ENCODE measurements at places on chromosomes 11 and 22.

GRCh38 chr11:15525582-15525981 lies 410.9 kb downstream of the INSC start:
- no peak overlapping the region for H3K27ac ChIP-seq
- no peaks in the 10 kb centered on the region for H3K4me1 ChIP-seq
- no peak overlapping the region for H3K4me3 ChIP-seq
- H3K36me3 ChIP-seq: no peaks in the 10 kb centered on the region
- no peaks in the 10 kb centered on the region for H3K27me3 ChIP-seq
- DNase-seq: no peak

GRCh38 chr11:123924027-123924426 lies 15.4 kb upstream of the OR4D5 start:
- H3K27ac ChIP-seq: no peak overlapping the region
- H3K36me3 ChIP-seq: no peaks in the 10 kb centered on the region
- no peaks in the 10 kb centered on the region for H3K27me3 ChIP-seq

DNA sequence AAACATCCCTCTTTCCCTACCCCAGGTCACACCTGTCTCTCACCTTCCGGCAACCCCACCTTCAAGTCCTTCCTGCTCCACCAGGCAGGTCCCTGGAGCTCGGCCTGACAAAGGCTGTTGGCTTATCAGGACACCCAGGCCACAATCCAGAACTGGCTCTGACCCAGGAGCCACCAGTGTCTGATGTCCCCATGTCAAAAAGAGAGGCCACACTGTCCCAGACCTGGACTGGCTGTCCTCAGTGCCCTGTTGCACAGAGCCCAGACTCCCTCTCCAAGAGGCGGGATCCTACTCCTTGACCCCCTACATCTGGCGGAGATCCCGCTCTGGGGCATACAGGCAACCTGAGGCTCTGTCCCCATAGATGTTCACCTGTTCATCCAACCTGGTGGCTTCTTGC lies 116.0 kb downstream of the MN1 start:
- DNase-seq: no peak
- H3K4me3 ChIP-seq: no peak overlapping the region
- peak overlapping the region; percentile 68 for H3K27ac ChIP-seq
- H3K36me3 ChIP-seq: no peaks in the 10 kb centered on the region

DNA sequence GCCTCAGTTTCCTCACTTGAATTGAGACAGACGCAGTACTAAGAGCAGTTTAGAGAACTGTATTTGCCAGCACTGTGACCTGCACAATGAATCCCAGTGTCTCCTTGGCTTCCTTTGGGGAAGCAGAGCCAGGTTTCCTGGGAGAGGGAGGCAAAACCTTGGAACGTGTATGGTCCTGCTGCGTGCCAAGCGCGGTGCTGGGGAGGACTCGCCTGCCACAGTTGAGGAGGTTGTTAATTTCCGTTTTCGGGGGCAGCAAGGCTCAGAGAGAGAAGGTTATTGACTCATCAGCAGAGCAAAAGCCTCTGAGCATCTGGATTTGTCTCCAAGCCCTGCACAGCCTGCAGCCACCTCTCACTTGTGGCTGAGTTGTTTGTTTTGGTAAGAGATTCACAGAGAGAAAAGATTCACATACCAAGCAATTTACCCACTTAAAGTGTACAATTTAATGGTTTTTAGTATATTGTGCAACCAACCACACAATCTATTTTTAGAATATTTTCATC lies 10.8 kb downstream of the SYT12 start:
- H3K4me3 ChIP-seq: no peak overlapping the region
- H3K27ac ChIP-seq: peak overlapping the region; percentile 37
- no peaks in the 10 kb centered on the region for H3K27me3 ChIP-seq
- no peaks in the 10 kb centered on the region for H3K36me3 ChIP-seq

DNA sequence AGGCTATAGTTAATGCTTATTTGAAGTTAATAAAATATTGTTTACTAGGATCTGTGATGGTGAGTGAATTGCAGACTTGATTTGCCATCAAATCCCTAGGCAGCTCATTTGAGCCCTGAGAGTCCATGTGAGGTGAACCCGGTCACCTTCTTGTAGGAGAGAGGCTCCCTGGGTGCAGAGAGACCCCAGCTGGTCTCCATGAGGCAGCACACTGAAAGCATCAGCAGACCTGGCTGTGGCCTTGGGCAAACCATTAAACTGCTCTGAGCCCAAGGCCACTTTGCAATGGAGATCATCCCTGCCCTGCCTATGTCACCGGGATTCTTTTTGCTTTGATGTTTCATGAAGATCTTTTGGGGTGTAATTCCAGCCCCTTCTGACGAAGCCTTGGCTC lies 125.2 kb downstream of the MICAL2 start:
- H3K27ac ChIP-seq: peak overlapping the region; percentile 62
- peak; percentile 46 for DNase-seq
- peaks cover 20% of the 10 kb centered on the region for H3K4me1 ChIP-seq
- H3K27me3 ChIP-seq: no peaks in the 10 kb centered on the region
- no peaks in the 10 kb centered on the region for H3K36me3 ChIP-seq
- H3K4me3 ChIP-seq: no peak overlapping the region

DNA sequence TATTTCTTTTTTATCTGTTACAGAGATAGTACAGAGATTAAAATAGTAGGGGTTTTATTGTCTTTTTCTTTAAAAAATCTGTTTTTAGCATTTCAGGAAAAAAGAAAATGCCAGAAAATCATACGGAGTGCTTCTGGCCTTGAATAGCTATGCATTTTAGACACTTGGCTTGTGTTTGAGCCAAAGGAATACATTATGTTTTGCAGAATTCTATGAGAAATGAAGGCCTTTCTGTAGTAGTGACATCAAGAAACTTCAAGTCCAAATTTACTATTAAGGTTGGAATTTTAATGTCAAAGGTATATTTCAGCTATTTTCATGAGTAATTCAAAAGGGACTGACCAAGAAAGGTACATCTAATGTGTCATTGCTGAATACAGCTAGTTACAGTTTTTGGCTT lies 56.3 kb upstream of the DDI1 start:
- H3K27me3 ChIP-seq: no peaks in the 10 kb centered on the region
- no peak for DNase-seq
- H3K27ac ChIP-seq: no peak overlapping the region
- H3K4me3 ChIP-seq: no peak overlapping the region
- H3K36me3 ChIP-seq: no peaks in the 10 kb centered on the region

DNA sequence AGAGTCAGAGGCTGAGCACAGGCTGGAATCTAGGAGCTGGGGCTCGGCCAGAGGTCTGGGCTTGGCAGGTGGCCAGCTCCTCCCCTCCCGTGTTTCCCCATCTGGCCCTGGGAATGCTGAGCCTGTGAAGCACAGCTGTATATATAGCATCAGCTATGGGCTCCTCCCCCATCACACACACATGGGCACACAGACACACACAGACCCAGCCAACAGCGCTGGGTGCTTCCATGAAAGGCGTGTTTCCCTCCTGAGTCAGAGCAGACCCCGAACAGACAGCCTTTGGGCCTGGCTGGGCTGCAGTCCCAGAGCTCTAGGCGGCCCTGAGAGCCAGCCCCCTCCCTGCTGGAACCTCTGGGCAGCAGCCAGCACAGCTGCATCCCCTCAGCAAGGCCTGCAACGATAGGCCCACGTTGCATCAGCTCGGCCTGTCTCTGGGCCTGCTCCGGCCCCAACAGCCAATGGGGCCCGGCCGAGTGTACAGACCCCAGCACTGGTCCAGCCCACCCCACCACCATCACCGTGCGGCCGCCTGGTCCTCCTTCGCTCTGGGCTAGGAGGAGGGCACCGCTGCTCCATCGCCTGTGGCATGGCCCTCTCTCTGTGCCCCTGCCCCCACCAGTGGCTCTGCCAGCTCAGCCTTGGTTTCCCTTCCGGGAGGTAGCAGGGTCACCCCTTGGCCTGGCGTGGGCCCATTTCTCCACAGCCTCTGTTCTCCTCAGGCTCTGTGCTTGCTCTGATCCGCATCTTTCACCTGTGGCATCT lies 7.6 kb upstream of the SERPINH1 start:
- H3K27me3 ChIP-seq: no peaks in the 10 kb centered on the region
- H3K36me3 ChIP-seq: no peaks in the 10 kb centered on the region
- H3K27ac ChIP-seq: peak overlapping the region; percentile 94

DNA sequence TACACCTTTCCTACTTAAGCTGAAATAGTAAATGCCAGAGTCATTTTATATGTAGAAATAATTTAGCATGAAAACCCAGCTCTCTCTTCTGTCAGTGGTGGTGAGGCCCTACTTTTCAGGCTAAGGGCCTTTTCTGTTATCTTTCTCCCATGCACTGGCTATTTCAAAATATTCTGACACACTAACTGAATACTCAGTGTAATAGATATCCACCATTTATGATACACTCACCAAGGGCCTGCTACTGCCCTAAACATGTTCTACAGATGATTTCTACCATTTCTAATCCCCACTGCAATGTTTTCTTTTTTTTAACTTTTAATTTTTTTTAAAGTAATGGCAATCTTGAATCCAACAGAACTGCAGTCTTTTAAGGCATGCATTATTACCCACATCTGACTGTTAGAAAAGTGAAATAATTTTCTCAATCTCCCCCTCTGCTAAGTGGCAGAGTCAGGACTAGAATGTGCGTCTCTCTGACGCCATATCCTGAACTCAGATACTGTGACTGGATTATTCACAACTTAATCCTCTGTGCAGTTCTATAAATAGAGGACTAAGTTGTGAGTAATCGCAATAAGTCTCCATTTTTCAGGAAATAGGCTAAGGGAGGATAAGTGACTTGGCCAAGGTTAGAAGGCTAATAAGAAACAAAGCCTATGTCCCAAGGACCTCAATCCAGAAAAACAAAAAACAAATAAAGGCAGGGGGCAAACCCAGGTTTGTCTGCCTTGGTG lies 44.0 kb downstream of the GRAMD1B start:
- H3K4me3 ChIP-seq: no peak overlapping the region
- H3K27me3 ChIP-seq: no peaks in the 10 kb centered on the region
- no peak for DNase-seq
- H3K4me1 ChIP-seq: peaks cover 2% of the 10 kb centered on the region
- no peaks in the 10 kb centered on the region for H3K36me3 ChIP-seq

- DNase-seq: peak; percentile 11
- no peak overlapping the region for H3K4me3 ChIP-seq
- no peaks in the 10 kb centered on the region for H3K27me3 ChIP-seq
- no peak overlapping the region for H3K27ac ChIP-seq
- no peaks in the 10 kb centered on the region for H3K4me1 ChIP-seq
These were observed 200.9 kb downstream of the MYO18B start for GRCh38 chr22:25942856-25943411.

DNA sequence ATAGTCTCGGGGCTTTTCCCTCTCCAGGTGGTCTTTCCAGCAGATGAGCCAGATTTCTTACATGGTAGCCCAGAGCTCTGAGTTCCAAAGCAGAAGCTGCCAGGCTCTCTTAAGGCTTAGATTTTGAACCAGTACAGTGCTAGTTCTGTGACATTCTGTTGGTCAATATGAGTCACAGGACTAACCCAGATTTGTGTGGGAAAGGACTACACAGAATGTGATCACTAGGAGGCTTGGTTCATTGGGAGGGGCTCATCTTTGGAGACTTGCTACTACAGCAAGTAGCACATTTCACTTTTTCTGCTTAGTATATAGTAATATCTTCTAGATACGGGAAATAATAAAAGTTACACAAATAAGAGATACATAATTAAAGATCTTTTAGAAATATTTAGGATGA lies 24.1 kb downstream of the RNF214 start:
- H3K4me1 ChIP-seq: no peaks in the 10 kb centered on the region
- DNase-seq: no peak
- H3K27me3 ChIP-seq: no peaks in the 10 kb centered on the region
- no peak overlapping the region for H3K4me3 ChIP-seq

DNA sequence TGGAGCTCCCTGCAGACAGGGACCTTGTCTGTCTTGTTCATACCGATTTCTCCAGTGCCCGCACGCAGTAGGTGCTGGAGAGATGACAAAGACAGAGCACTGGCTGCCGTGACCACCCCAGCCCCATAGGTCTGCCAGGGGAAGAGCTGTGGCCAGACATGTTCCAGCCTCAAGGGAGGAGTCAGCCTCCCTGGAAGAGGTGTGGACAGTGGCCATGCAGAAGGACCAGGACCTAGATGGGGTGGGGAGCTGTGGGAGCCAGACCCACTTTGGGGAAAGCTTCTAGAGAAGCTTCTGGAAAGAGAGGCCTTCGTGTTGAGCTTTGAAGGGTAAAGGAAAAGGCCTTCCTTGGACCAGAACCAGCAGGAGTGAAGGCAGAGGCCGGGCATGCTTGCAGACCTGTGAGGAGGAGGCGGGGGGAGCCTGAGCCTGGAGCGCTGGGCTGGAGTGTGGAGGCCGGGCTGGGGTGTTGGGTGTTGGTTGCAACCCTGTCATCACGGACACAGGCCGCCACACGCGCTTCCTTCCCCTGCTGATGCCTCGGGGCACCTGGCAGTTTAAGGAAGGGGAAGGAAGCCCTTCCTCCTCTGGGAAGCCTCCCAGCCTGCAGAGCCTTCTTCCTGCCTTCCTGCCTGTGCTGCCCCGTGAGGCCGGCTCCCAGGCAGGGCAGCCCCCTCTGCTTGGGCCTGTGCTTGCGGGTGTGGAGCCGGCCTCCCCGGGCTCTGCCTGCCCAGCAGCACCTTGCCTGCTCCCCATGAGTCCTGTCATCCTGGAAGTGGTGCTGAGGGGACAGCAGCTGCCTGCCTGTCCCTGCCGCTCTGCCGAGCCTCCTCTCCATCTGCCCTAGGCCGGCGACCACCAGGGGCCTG lies 12.3 kb downstream of the RELT start:
- no peaks in the 10 kb centered on the region for H3K27me3 ChIP-seq
- H3K27ac ChIP-seq: no peak overlapping the region
- no peak overlapping the region for H3K4me3 ChIP-seq
- H3K4me1 ChIP-seq: peaks cover 34% of the 10 kb centered on the region
- H3K36me3 ChIP-seq: no peaks in the 10 kb centered on the region

DNA sequence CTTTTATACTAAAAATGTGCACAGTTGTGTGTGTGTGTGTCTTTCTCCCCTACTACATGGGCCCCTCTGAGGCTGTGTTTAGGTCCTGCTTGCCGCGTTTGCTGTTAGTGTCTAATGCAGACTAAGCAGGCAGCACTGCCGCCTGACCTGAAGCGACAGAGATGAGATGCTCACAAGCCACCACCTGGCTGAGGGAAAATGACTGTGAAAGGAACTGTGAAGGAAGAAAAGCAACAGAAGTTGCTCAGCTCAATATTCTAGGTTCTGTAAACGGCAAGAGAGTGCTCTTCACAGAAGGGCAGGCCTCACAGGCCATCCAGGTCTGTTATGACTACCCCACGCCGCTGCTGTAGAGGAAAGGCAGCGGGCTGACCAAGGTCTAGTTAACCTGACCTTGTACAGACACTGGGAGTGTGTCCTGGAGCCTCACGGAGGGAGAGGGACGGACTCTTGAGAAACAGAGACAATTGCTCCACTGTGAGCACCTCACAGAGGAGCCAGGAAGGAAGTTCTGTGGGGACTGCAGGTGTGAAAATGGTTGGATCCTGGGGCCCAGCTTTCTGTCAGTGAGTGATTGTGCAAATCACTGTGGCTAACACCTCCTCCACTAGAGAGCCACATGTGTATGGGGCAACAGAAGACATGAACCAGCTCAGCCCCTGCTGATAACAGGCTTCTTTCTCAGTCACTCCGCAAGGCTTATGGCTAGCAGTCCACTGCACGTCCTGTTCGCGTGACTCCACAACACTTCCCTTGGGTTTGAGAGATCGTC lies 31.3 kb upstream of the YPEL1 start:
- no peak for DNase-seq
- no peaks in the 10 kb centered on the region for H3K36me3 ChIP-seq
- H3K27ac ChIP-seq: no peak overlapping the region
- H3K4me1 ChIP-seq: no peaks in the 10 kb centered on the region
- no peak overlapping the region for H3K4me3 ChIP-seq
- no peaks in the 10 kb centered on the region for H3K27me3 ChIP-seq

GRCh38 chr11:2540992-2541680 lies 96.3 kb downstream of the KCNQ1 start:
- H3K4me1 ChIP-seq: no peaks in the 10 kb centered on the region
- H3K36me3 ChIP-seq: no peaks in the 10 kb centered on the region
- no peak for DNase-seq
- H3K27me3 ChIP-seq: no peaks in the 10 kb centered on the region
